ENCODE measurements at places on chromosomes 13 and 19.

DNA sequence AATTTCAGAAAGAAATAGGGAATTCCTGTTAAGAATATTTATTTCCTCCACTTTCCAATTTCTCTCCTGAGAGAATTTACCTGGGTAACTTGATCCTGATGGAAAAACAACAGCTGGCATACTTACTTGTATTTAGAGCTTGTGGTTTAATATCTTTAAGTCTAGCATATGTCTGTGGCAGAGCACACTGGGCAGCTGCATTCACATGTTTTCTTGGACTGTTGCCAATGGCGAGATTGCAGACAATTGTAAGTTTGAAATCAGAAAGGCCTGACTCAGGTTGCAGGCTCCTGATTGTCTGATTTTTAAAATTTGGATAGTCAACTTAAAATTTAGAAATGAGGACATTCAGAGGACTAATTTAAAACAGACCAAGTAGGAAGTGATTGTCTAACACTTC, 66.9 kb downstream of the NHLRC3 start:
- DNase-seq = no peak

DNA sequence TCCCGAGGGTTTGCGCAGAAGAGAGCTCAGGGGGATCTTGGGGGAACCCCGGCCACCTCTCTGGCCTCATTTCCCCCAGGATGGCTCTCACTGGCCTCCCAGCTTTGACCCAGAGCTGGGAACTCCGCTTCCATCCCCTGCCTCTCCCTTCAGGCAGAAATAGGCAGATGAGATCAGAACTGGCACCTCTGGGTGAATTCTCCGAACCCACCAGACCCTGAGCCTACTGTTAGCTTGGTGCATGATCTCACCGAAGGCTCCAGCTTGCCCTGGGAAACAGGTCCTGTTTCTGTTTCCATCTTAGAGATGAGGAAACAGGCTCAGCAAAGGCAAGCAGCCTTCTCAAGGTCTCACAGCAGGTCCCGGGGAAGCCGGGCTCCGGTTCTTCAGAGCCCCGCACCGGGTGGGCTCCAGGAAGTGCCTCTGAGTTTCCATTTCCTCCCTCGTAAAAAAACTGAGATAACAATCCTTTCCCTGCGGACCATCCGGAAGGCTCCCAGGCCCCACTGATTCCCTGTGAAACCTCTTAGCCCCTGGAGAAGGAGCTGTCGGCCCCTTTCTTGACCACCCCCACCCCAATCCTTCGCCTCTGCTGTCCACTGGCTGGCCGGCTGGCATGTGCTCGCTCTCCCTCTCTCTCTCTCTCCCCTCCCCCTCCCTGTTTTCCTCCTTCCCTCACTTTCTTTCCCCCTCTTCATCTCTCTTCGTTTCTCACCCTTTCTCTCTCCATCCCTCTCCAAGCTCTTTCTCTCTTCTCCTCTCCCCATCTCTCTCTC, 2.1 kb downstream of the NECTIN2 start:
- peak; percentile 60 for DNase-seq

- DNase-seq = no peak
These were observed 49.7 kb downstream of the KLF12 start for GRCh38 chr13:74084375-74084935.

GRCh38 chr19:49845414-49845813, 5.5 kb upstream of the PTOV1 start:
- DNase-seq = no peak

DNA sequence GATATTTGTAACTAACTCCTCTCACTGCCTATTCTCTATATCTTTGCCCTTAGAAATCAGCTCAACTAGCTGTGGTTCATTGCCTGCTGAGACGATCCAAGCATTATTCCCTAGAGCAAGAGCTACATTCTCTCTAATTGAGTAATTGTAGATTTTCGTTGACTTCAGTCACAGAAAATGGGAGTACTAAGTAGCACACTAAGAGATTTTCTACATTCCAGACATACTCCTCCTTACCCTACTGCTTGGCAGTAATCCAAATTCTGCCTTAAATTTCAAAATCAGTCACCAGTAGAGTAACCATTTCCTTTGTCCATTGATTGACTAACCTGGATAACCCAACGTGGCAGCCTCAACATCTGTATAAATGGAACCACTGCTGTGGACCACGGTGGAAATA, 1786.8 kb downstream of the SLITRK5 start:
- peak; percentile 85 for DNase-seq

DNA sequence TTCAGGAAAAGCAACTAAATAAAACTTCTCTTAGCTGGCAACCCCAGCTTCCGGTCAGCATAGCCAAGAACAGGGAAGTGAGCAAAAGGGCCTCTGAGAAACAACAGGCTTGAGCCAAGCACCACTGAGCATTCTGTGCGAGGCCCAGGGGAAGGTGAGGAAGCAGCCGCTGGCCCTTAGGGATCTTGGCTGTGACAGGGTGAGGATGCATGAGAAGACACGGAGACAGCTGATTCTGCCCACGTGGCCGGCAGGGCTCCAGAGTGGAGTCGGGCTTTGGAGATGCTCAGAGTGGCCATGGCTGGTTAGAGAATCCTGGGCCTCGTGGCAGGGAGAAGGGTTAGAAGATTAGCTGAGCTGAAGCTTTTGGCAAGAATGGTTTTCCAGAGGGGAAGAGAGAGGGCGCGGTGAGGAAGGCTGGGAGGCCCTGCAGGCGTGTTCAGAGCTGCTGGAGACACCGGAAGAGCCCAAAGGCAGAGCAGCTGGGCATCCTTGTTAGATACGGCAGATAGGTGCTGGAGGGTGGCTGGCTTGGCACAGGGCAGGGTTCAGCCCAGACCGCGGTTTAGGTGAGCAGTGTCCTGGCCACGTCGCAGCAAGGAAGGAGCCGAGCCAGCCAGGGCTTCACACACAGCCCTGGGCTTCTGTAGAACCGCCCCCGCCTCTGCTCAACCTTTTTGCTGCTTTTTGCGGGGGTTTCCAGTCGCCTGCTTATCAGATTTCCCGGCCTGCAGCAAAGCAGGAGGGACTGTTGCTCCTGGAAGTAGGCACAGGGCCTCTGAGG, 17.3 kb downstream of the UPF1 start:
- peak; percentile 72 for DNase-seq

DNA sequence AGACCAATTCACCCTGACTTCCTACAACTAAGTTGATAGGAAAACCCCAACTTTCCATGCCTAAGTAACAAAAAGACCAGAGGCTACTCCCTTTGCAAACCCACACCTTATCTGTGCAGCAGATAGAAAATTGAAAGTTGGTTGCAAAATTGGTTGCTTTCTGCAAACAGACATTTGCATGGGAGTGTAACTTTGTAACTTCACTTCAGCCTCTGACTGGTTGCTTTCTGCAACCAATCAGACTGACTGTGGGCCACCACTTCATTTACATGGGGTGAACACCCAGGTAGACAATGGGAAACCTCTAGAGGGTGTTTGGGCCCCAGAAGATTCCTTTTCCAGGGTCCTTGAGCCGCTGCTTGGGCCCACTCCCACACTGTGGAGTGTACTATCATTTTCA, 9.8 kb downstream of the TEX30 start:
- DNase-seq = no peak

GRCh38 chr13:109783447-109783814, 3.0 kb downstream of the IRS2 start:
- no peak for DNase-seq

DNA sequence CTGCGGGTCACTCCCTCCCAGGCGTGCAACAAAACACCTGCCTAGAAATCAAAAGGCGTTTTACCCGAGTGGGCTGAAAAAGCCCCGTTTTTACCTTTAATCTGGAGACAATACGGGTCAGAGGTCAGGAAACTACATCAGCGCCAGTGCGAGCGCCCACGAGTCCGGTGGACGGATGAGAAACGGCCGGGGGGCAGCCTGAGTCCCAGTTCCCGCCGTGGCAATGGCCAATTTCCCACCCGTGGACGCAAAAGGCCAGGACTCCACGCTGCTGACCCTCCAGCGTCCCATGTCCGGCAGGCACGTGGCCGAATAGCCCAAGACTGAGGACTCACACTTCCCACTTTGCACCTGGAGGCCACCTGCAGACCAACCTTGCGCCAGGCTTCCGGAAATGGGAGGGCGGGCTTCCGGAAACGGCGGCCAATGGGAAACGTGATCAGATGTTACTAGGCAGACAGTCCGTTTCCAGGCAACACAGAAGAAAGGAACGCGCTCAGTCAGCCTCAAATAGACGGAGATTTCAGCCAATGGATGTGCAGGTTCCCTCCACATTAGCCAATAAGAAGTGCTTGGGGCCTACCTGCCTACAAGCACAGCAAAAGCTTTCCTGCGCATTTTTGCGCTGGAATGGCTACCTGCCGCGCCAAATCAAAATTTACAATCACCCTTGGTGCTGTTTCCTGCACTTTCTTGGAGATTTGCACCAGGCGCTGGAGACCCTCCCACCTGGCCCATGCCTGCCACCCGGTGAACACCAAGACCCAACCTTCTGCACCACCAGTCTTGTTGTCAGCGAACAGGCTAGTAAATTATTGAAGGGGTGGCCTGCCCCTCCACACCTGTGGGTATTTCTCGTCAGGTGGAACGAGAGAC, 47.4 kb downstream of the ZFP14 start:
- peak; percentile 94 for DNase-seq

- DNase-seq = no peak
These were observed 9.0 kb upstream of the ECH1 start for GRCh38 chr19:38840583-38840968.

- DNase-seq = peak; percentile 22
These were observed 323.3 kb downstream of the NALCN start for GRCh38 chr13:101092985-101093384.

- DNase-seq = no peak
These were observed 671.9 kb downstream of the UQCRFS1 start for GRCh38 chr19:28541029-28541428.

- DNase-seq = no peak
These were observed 53.7 kb downstream of the USP12 start for GRCh38 chr13:27117952-27118351.

- peak; percentile 25 for DNase-seq
These were observed 59.3 kb upstream of the ABCC4 start for GRCh38 chr13:95360464-95361097.

GRCh38 chr19:2150794-2151338, 500 bp downstream of the AP3D1 start:
- DNase-seq = no peak

DNA sequence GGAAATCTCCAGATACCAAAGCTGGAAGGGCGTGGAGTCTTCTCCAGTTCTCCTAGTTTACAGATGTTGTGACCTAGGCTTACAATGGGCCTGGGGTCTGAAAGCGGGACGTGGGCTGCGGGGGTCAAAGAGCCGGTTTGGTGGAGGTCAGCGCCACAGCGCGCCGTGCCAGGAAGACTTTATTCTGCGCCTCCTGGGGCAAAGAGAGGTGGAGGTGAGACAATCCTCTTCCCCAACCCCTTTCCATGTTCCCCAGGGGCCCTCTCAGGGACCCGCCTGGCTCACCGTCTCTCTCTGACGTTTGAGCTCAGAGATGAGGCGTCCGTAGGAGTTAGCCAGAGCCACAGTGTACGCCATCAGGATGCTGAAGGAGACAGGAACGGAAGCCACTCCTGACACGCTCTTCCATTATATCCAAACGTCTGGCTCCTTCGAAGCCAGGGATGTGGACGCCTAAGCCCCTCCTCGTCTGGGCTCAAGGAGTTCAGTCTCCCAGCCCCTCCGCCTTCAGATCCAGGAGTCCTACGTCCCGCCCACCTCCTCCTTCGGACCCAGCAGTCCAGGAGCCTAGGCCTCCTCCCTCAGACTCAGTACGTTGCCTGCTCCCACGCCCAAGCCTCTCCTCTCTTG, 776 bp upstream of the LENG1 start:
- DNase-seq = peak; percentile 53

DNA sequence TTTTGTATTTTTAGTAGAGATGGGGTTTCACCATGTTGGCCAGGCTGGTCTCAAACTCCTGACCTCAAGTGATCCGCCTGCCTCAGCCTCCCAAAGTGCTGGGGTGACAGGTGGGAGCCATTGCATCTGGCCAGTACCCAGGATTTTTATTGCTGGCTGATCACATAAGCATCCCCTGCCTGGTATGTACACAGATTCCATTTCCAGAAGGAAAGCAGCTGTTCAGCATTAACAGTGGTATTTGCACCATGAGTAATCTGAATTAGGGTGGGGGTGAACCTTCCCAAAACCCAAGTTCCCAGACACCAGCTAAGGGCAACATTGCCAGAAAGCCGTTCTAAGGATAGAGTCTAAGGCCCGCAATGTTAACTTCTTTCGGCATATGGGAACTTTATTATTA, 7.3 kb downstream of the ZNF555 start:
- no peak for DNase-seq

GRCh38 chr13:64278493-64278892, 2862.8 kb upstream of the PCDH20 start:
- DNase-seq = peak; percentile 85

GRCh38 chr19:30719189-30719998, 347.2 kb downstream of the ZNF536 start:
- peak; percentile 7 for DNase-seq

GRCh38 chr19:5621945-5622464, 571 bp downstream of the SAFB2 start:
- peak; percentile 47 for DNase-seq

GRCh38 chr13:67183151-67183550, 47.0 kb downstream of the PCDH9 start:
- DNase-seq = no peak

DNA sequence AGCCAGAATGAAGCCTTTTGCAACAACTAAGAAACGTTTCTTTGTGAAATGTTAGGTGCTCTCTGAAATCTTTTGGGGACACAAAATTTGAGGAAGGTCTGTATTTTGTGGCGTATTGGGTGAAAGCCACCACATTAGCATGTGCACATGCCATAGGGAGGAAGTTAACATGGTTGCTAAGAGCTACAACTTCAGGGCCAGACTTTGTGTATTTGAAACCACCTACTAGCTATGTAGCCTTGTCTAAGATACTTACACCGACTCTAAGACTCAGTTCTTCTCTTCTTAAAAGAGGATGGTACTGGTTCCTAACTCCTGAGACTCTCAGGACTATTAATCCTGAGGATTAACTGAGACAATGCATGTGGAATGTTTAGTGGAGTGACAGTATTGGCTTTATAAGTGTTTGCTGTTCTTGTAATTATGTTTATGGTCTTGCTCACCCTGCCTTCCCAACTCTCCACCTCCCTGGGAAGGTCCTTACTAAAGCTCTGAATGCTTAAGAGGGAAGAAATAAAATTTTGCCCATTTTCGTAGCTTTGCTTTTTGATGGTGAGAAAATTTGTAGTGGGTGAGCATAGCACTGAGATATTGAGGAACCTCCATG, 15.5 kb downstream of the SERP2 start:
- no peak for DNase-seq

GRCh38 chr13:33828431-33829129, 10.6 kb downstream of the RFC3 start:
- no peak for DNase-seq

- DNase-seq = no peak
These were observed 11.9 kb downstream of the PLEKHF1 start for GRCh38 chr19:29677001-29677817.

GRCh38 chr19:4401769-4402170, 670 bp upstream of the CHAF1A start:
- DNase-seq = no peak

Data from ELR (cell line).